Cortex of kidney (tissue), 1 donor: ENCODE measurements at places on chromosomes 3 and 15.

- DNase-seq: no peak
Measured at GRCh38 chr3:34856081-34856947, 783.0 kb upstream of the ARPP21 start.

DNA sequence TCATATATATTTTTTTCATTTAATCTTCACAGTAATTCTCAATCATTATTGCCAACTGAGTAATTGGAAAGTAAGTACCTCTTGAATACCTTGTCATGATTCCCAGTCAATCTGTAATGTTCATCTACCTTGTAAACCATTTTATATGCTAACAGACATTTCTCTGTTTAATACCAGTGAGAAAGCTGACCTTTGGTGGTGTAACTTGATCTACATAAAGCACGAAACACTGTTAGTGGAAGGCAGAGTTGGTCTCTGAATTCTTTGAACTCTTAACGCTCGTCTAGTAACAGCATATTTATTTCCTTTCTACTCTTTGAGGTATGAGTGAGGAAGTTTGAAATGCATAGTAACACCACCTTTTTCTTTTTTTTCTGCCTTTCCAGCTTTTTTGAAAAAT lies 59.5 kb downstream of the SLC25A26 start:
- no peak for DNase-seq

- DNase-seq: no peak
Measured at GRCh38 chr15:97683831-97684230, 276.7 kb upstream of the ARRDC4 start.

GRCh38 chr3:13161771-13162535 lies 88.7 kb upstream of the IQSEC1 start:
- DNase-seq: no peak

GRCh38 chr3:101574388-101575112 lies 570 bp downstream of the PCNP start:
- DNase-seq: no peak

DNA sequence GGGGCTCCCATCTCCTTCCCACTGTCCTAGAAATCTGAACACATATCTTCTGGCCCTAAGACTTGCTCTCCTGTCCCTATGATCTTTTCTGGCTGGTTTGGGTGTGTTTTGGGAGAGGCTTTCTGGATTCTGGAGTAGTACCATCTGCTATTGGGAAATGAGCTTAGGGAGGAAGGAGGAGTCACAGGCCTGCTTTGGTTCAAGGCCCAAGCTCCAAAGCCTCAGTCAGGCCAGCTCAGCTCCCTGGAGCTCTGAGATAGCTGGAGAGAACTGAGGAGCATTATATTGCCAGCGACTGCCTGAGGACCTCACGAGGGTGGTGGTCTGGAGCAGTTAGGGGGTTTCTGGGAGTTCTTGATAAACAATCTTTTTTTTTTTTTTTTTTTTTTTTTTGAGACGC lies 18.7 kb downstream of the RASGRF1 start:
- no peak for DNase-seq

- DNase-seq: no peak
Measured at GRCh38 chr3:76403556-76403955, 618.2 kb upstream of the ZNF717 start.

DNA sequence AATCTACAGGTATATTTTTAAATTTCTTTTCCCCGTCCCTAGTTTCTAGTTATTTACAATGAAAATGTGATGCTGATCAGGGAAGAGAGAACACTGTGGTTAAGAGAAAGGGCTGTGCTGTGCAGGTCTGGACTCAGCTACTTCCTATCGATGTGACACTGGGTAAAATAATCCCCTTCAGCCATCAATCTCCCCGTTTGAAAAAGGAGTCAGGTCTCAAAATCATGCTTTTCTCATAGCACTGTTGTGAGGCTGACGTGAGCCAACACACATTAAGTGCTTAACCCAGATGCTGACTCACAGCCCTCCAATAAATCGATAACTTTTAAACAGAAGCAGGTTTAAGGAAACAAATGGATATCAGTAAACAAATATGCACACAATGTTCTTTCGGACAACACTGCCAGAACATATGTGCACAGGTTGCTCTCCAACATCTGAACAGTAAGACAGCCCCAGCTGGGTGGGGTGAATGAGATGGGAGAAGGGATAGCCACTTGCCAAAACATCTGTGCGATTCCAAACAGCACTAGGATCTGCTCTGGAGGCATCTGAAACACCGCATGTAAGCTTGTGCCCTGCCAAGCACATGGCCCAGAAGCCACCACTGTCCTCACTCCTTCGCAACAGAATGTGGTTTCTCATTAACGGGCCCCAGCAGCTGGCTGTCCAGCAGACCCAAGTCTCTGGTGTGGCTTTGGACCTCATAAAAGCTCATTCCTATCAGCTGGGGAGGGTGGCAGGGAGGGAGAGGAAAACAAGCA lies 143.2 kb upstream of the PRICKLE2 start:
- no peak for DNase-seq

- DNase-seq: no peak
Measured at GRCh38 chr3:153679714-153680113, 441.5 kb upstream of the ARHGEF26 start.

- no peak for DNase-seq
Measured at GRCh38 chr15:77402740-77403379, 17.0 kb downstream of the PEAK1 start.

- no peak for DNase-seq
Measured at GRCh38 chr3:126758882-126759281, 54.8 kb downstream of the CHCHD6 start.

DNA sequence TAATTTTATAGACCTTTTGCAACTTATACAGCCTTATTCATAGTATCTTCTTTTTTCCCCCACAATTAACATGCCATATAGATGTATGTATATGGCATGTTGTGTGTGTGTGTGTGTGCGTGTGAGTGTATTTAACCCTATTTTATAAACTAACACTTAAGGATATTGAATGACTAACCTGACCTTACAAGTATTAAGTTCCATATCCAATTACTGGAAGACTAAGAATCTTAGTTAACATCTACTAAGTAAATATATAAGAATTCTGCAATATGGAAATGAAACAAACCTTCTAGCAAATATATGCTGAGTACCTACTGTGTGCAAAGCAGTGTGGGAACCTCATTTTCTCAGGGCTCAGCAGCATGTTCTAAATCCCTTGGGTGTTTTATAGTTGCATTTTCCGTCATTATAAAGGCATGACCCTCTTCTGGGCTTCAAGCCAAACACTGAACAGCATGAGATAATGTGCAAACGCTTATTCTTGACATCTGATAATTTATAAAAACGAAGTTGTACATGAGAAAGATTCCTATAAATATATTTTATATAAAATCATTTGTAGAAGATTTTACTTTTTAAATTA lies 105.5 kb downstream of the NLGN1 start:
- no peak for DNase-seq

- no peak for DNase-seq
Measured at GRCh38 chr15:100832149-100832942, 47.3 kb upstream of the ALDH1A3 start.

DNA sequence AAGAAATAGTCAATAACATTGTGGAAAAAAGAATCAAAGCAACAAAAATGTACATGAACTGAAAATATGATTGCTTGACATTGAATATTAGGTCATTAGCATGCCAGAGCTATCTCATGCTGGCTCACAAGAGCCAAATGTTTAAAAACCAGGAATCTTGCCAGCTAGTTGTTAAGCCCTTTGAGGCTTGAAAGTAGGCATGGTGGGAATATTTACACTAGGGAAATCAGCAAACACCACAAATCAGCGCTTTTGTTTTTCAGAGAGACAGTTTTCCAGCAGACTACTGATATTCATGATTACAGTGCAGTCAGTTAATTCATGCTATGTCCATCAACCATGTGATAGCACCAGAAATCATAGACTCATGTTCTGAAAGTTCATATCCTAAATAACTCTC lies 144.8 kb downstream of the ARPP21 start:
- no peak for DNase-seq

- no peak for DNase-seq
Measured at GRCh38 chr3:142779591-142779990, 55.8 kb downstream of the TRPC1 start.

DNA sequence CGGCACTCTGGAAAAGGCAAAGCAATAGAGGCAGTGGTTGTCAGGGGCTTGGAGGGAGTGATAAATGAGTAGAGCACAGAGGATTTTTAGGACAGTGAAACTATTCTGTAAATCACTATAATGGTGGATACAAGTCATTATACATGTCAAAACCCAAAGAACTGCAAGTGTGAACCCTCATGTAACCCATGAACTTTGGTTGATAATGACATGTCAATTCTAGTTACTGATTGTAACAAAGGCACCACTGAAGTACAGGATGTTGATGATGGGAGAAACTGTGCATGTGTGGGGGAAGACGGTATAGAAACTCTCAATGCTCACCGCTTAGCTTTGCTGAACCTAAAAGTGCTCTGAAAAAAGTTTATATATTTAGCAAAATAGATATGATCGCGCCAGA lies 36.0 kb downstream of the BTLA start:
- DNase-seq: no peak

GRCh38 chr3:157618075-157618760 lies 115.0 kb upstream of the VEPH1 start:
- DNase-seq: no peak

- no peak for DNase-seq
Measured at GRCh38 chr3:8734137-8734878, 706 bp downstream of the CAV3 start.

GRCh38 chr15:28931828-28932227 lies 46.1 kb downstream of the APBA2 start:
- no peak for DNase-seq

- no peak for DNase-seq
Measured at GRCh38 chr3:50316657-50317242, 5.8 kb downstream of the HYAL2 start.

- no peak for DNase-seq
Measured at GRCh38 chr3:45054196-45054857, 28.2 kb downstream of the CLEC3B start.

DNA sequence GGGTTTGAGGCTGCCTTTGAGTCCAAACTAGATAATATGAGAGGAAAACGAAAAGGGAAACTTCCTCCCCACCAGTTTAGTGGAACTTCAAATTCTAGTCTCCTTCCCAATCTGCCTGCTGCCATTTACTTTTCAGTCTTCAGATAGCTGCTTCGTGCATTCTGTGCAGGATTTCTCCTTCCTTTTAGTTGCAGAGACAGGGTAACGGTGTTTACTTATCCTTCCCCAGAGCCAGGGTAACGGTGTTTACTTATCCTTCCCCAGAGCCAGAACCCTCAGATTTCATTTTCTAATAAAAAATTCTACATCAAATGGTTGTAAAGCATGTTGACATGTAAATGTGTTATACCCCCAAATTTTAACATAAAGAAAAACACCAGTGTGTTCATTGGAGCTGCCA lies 282.6 kb downstream of the VPS13C start:
- no peak for DNase-seq

DNA sequence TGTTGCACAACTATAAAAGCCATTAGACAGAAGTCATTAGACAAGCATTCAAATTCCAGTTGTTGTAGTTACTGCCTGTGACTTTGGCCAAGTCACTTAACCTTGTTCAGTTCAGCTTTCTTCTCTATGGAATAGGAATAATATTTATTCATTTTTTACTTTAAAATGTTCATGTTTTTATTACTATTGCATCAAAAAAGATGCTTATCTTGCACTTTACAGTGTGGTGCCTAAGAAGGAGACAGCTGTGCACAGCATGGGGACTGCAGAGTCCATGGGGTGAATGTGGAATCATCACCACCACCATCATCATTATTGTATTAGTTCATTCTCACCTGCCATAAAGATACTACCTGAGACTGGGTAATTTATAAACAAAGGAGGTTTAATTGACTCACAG lies 504.2 kb downstream of the SOX2 start:
- no peak for DNase-seq

DNA sequence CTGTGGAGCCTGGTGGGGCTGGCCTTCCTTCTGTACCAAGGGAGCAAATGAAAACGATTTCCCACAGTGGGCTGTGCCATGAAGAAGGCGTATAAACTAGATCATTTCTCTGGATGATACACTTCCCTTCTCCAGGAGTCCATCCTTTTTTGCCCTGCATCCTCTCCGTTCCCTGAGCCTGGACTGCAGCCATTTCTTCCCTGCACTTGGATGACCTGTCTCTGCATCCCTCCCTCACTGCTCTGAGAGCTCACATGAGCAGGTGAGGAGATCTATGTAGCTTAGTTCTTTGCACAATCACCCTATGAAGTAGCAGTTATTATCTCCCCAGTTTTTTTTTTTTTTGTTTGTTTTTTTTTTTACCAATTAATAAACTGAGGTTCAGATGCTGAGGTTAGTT lies 46.7 kb downstream of the IQSEC1 start:
- DNase-seq: no peak

GRCh38 chr3:36649125-36649524 lies 115.2 kb downstream of the DCLK3 start:
- no peak for DNase-seq

DNA sequence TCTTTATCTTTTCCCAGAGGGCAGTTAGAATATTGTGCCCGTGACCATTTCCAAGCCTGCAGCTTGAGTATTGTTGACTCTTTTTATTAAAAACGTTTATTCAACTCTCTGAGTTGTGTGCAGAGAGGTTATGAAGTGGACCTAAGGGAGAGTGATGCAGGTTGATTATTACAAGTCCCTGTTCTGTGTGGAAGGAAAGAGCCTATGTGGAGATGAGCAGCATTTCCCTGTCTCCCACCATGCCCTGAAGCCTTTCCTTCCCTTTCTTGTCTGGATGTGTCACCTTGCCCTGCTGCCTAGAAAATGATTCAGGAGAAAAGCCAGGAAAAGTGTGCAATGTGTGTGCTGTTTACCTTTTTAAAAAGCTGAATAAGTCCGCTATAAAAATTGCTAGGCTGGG lies 19.4 kb downstream of the ZPLD1 start:
- DNase-seq: no peak

DNA sequence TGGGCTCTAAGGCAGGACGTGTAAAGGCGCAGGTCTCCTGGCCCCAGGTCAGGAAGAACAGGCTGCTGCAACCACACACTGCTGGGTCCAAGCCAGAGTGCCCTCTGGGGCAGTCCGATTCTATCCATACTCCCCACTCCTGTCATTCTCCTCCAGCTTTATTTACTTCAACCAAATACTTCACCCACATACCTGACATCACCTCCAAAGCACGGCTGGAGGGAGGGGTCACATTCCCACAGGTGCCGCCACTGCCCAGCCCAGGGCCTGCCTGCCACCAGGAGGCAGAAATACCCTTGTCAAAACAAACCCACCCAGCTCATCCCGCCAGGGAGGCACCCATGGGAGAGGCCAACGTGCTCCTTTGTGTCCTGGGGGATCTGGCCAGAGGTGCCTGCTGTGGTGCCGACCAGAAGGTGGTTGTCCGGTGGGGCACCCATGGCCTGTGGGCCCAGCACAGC lies 100.4 kb downstream of the DAPK2 start:
- DNase-seq: no peak

- no peak for DNase-seq
Measured at GRCh38 chr3:148737104-148737530, 39.4 kb downstream of the AGTR1 start.
